ENCODE measurements at places on chromosomes 7 and 10.

DNA sequence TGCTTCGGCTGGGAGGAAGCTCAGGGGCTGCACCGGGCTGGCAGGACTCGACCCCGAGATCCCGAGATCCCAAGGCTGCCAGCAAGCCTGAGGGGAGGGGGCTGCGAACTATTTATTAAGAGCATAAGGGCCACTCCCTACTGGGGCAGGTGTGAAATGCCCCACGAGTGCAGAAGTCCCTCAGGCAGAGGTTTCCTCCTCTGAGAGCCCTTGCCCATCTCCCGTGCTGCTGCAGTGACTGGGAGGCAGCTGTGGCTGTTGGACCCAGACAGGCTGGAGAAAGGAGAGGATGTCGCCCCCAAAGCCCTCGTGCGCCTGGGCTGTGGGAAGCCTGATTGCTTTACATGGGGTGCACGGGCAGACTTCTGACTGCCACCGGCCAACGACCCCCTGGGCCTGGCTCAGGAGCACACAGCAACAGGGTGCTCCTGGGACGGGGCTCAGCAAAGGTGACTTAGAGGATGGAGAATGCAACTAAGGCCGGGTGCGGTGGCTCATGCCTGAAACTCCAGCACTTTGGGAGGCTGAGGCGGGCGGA lies 39.8 kb downstream of the RGS10 start:
- DNase-seq, result no peak

DNA sequence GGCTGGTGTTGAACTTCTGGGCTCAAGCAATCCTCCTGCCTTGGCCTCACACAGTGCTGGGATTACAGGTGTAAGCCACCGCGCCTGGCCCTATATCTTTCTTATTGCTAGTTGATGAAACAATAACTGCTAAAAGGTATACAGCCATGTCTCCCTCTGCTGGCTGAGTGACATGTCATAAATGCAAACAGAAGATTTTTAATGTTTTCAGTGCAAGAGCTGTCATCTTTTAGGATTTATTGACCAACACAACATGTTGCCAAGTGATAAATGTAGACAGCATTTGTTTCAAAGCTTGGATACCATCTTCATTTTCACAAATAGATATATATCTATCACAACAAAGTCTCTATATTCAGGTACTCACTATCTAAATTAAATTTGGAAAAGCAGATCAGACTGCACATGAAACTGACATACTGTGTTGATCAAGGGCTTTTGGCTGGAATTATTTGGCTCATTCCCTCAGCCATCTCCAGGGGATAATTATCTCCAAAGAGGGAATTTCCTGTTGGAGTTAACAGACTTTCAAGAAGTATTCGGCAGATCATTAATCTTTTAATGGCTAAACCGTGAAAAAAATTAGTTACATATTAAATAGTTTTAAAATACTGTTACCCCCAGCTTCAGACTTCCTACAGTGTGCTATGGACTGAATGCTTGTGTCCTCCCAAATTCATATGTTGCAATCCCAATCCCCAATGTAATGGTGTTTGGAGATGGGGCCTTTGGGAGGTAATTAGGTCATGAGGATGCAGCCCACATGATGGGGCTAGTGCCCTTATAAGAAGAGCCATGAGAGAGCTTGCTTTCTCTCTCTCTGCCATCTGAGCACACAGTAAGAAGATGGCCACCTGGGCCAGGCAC lies 41.3 kb upstream of the SRPK2 start:
- DNase-seq, result no peak

GRCh38 chr7:123096434-123096833 lies 100.9 kb upstream of the TAS2R16 start:
- no peak for DNase-seq

DNA sequence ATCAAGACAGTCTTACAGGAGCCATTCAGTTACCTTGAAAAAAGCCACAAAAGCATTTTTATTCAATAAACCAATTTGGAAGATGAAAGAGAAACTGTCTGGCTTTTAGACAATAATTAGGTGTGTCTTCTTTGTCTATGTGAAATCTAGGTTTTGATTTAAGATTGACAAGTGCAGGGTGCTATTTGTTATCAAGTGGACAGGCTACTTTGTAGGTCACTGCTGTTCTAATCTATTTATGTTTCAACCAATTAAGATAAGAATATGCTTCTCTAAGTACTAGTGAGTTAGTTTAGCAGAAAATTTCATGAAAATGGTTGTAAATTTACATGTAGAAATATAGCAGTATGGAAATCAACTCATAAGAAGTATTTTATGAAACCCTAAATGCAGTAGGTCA lies 177.5 kb downstream of the CACNA2D1 start:
- DNase-seq, result no peak

GRCh38 chr10:132665946-132666704 lies 119.8 kb downstream of the NKX6-2 start:
- no peak for DNase-seq

DNA sequence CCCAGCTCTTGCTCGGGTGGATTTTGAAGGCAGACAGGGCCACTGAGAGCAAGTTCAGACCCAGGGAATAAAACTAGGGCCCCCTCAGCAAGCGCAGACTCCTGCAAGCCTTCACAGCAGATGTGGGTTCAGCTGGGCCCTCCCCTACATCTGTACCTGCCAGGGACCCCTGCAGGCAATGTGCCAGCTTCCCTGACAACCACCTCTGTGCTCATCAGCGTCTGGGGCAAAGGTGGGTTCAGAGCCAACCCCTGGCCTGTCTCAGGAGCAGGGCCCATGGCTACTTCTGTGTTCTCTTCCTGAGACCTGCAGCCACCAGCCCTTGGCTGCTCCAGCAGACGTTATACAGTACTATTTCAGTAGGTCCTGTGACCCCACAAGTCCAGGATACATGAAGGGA lies 189.5 kb downstream of the DIP2C start:
- no peak for DNase-seq

- no peak for DNase-seq
Observed at GRCh38 chr7:28297801-28298459, 114.4 kb upstream of the CREB5 start.

GRCh38 chr7:47818796-47819606 lies 129.3 kb downstream of the PKD1L1 start:
- DNase-seq, result peak; percentile 66

GRCh38 chr7:113796557-113796956 lies 122.3 kb downstream of the PPP1R3A start:
- DNase-seq, result no peak

DNA sequence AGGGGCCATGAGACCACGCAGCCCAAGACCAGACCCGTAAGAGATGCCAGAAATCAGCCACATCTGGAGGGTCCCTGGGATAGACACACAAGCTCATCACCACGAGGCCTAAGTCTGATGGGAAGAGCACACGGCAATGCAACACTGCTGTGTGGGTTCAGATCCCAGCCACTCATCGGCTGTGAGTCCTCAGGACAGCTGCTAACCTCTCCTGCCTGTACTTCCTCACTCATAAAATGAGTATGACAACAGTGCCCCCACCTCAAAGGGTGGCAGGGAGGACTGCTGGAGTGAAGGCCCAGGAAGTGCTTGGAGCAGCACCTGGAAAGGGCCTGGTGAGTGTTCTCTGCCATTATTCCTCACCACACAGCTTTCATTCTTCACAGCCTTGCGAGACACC lies 60.9 kb downstream of the MAD1L1 start:
- no peak for DNase-seq

DNA sequence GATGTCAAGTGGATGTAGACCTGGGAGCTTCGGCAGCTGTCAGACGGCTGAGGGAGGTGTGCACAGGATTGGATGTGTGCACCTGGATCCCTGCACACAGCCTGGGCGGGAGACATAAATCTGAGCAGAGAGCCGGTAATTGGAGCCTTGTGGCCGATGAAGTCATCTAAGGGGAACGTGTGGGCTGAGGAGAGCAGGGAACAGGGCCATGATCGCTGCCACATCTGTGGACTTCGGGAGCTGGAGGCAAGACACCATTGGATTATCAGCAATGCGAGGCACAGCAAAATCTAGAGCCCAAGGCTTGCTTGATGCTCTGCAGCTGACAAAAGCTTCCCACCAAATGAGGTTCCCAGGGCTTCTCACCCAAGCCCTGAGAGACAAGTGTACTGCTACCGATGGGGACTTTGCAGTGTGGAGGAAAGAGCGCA lies 147.7 kb downstream of the PTPN20 start:
- no peak for DNase-seq

DNA sequence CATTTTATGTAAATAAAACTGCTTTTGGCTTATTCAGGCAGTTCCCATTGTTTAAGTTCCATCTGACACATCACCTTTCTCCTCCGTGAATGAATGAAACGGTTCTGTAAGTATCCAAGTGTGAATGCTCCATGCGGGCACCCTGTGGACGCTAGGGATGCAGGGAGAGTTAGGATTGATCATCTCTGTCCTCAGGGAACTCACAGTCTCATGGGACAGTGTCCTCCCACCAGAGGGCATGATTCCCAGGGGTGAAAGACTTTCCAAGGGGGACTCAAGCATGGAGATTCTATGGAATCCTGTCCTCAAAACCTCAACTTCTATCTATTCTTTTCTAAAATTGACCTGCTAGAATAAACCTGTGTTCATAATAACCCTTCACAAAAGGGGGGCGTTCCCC lies 98.8 kb downstream of the HECW1 start:
- DNase-seq, result no peak

DNA sequence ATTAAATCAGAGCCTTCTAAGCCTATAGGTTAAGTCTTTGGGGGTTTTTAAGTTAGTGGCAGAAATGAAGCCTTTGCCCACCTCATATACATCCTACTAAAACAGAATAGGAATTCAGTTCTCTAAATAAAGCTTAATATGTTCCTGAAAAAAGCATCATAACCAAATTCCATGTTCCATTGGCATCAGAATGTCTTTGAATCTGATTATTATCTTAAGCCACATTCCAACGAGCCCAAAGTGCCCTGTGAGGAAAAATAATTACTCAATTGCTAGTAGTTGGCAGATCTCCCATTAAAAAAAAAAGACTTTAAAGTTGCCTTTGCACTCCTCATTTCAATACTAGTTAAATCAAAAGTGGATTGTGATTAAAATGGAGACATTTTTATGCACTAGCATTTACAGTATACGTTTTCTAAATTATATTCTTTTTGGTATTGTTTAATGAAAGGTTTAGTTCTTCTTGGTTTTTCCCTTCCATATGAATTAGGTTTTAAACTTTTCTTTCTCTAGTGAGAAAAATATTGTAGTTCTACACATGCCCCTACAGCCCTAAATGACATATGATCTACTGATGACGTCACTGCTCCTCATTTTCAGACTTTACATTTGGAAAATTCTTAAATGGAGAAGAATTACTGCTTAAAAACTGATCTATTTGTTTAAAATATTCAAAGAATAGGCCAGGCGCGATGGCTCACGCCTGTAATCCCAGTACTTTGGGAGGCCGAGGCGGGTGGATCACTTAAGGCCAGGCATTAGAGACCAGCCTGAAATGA lies 54.3 kb upstream of the CABCOCO1 start:
- DNase-seq, result no peak

GRCh38 chr10:66321723-66322665 lies 603.8 kb upstream of the LRRTM3 start:
- no peak for DNase-seq

DNA sequence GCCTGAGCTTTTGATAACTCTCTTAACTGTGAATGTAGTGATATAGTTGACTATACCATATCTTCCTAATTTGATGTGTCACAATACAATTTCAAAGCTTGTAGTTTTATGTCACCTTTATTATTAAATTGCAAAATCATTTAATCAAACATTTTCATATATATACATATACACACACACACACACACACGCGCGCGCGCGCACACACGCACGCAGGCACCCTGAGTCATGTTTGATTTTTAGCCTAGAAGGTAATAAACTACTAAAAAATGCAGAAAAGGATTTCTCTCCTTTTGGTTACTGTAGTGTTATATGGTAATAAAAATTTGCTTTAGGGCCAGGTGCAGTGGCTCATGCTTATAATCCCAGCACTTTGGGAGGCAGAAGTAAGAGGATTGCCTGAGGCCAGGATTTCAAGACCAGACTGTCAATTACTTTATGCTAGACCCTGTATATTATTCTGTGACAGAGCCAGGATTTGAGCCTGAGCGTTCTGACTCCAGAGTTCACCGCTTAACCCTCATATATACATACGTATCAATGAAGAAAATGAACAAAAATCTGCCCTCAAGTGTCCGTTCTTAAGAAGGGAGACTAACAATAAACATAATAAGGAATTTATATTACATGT lies 89.6 kb downstream of the PODXL start:
- DNase-seq, result no peak

DNA sequence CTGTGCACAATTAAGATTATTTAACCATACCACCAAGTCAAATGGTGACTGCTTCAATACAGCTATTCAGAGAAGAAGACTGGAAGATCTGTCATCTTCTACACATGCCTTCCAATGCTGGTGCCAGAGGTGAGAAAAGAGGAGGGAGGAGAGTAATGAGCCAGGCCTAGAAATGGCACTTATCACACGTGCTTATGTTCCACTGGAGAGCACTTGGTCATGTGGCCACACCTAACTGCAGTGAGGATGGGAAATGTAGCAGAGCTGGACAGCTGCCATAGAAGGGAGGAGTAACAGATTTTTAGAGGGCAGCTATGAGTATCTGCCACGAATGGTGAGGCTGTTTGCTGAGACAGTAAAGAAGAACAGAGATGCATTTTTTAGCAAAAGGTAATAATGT lies 77.1 kb downstream of the MPLKIP start:
- no peak for DNase-seq

- no peak for DNase-seq
Observed at GRCh38 chr7:151923097-151923876, 33.0 kb upstream of the GALNTL5 start.

- DNase-seq, result no peak
Observed at GRCh38 chr10:20887706-20888555, 9.2 kb downstream of the NEBL start.

DNA sequence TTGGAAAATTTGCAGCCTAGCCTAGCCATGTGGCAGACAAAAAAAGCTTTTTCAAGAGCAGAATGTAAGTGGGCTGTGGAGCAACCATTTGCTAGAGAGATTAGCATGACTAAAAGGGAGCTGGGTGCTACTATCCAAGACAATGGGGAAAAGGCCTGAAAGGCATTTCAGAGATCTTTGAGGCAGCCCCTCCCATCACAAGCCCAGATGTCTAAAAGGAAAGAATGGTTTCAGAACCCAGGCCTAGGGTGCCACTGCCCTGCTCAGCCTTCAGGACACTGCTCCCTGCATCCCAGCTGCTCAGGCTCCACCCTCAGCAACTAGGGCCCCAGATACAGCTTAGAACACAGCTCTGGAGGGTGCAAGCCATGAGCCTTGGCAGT lies 24.7 kb downstream of the PNLIPRP3 start:
- DNase-seq, result no peak
